B cell (primary cell): ENCODE measurements at places on chromosomes 2 and 18. TPM values are rescaled to one million over a fixed set of nuclear protein-coding genes. Genes with fewer than 3 reads are reported as not detected.

DNA sequence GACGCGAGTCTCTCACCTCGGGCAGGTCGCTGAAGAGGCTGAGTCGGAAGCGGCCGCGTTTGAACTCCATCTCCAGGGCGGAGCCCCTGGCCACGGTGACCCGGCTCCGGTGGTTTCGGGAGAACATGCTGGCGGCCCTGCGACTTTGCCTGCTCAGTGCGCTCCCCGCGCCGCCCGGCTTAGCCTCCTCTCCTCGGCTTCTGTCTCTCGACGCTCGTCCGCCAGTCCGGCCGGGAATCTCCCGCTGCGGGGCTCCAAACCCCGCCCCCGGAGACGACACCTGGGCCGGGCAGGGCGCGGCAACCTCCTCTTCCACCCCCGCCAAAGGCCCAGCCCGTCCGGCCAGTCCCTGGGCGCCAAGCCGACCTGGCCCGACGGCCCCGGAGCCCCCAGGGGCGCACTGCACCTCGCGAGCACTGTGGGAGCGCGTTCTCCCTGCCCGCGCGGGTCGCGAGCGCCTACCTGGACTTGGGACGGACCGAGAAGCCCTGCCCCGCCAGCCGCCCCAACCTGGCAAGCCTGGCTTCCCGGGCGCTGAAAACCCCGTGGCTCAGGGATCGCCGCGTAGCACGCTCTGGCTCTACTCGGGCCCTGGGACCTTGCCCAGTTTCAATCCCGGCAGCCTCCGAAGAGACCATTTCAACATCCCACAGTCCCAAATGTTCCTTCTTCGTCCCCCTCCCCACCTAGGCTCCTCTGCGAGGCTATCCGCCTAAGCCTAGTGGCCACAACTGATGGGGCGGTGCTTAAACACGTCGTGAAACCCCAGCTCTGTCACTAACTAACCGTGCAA is at the start of gene RTKN:
RTKN (minus strand) TSS at position 248 of the 793 bp plus-strand sequence; CDS start at position 127, 121 bp downstream.
- H3K36me3 ChIP-seq, result no peaks in the 10 kb centered on the region
- DNase-seq, result peak; percentile 63
- peak within 1 kb of the TSS; percentile 54 for H3K4me3 ChIP-seq
- H3K27ac ChIP-seq, result no peak within 1 kb of the TSS
- H3K4me1 ChIP-seq, result peaks cover 42% of the 10 kb centered on the region

- no peak overlapping the region for H3K4me3 ChIP-seq
- H3K4me1 ChIP-seq, result no peaks in the 10 kb centered on the region
- no peak for DNase-seq
- H3K36me3 ChIP-seq, result no peaks in the 10 kb centered on the region
- H3K27me3 ChIP-seq, result no peaks in the 10 kb centered on the region
Observed at GRCh38 chr2:196742685-196743084, 56.8 kb downstream of the GTF3C3 start.

DNA sequence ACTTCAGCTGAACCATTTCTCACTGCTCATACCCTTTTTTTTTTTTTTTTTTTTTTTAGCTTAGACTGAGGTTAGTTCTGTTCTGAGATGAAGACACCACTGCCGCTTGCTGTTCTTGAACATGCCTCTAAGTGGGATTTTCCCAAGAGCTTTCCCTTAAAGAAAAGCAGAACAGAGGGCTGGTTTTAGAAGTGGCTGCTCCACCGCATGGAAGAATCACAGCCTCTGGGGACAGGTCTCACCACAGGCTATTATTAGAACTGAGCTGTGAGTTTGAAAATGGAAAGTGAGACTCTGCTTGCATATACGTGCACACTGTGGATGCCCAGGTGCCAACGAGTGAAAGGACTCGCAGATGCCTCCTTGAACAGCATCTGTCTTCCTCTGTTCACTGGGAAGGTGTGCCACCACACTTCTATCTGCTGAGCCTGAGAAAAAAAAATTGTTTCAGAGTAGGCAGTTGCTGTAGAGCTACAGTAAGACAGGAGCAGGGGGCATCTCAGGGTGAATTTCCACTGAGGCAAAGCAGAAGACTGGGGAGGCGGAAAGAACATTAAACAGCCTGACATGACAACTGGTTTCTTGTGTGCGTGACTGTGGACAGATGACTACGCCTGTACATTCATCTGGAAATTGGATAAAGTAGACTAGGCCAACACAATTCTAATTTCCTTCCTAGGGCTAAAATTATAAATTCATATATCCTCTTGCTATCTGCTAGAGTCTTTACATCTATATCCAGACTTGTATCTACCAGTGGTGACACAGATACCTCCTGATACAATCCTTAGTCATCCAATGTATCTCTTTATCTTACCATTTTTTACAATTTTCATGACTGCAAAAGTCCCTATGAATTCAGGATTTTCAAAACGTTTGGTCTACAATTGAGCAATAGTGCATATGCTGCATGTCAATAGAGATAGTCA is 1045.7 kb upstream of the CELF4 start:
- no peak overlapping the region for H3K27ac ChIP-seq
- H3K36me3 ChIP-seq, result no peaks in the 10 kb centered on the region
- DNase-seq, result peak; percentile 1
- no peaks in the 10 kb centered on the region for H3K27me3 ChIP-seq
- no peak overlapping the region for H3K4me3 ChIP-seq
- no peaks in the 10 kb centered on the region for H3K4me1 ChIP-seq

GRCh38 chr2:121490584-121491133 is 40.0 kb upstream of the RNU4ATAC start:
- H3K27ac ChIP-seq, result no peak overlapping the region
- peaks cover 6% of the 10 kb centered on the region for H3K36me3 ChIP-seq
- H3K27me3 ChIP-seq, result no peaks in the 10 kb centered on the region
- no peak for DNase-seq
- no peaks in the 10 kb centered on the region for H3K4me1 ChIP-seq

DNA sequence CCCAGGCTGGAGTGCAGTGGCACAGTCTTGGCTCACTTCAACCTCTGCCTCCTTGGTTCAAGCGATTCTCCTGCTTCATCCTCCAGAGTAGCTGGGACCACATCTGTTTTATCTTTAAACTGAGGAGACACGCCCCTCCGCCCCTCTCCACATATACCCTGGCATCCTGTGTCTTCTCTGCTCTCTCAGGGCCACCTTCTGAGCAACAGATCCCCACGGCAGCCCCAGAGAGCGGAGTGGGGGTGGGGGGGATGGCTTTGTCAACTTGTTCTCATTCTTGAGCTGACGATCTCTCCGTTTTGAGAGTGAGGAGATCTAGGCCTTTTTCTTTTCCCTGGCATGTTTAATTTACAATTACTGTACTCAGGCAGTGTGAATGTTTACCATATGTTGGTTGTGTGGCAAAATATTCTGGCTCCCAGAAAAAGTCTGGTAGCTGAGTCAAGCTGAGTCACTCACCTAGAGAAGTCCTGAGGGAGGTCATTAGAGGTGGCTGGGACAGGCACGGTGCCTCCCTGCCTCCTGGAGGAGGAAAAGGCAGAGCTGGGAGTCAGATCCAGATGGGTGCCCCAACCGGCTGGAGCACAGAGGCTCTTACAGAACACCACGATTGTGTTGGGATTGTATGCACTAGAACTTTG is 19.5 kb upstream of the ID2 start:
- peaks cover 24% of the 10 kb centered on the region for H3K27me3 ChIP-seq
- H3K4me1 ChIP-seq, result no peaks in the 10 kb centered on the region
- no peak overlapping the region for H3K27ac ChIP-seq
- no peaks in the 10 kb centered on the region for H3K36me3 ChIP-seq
- no peak overlapping the region for H3K4me3 ChIP-seq

DNA sequence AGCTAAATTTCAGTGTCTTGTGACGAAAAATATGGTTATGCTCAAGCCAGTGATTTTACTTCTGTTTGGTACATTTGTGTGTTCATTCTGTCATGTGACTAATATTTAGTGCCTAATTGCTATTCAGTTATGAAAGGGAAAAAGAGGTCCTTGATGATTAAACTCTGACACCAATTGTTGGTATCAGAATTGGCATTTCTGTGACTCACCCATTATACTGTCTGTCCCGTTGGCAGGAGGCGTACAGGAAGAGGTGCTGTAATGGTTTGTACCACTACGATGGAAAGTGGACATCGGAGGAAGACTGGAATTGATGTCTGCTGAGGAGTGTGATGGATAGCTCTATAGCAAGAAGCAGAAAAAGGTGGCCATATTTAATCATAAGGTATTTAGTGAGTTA is 310.4 kb upstream of the CCDC68 start:
- H3K36me3 ChIP-seq, result peaks cover 25% of the 10 kb centered on the region
- peak overlapping the region; percentile 94 for H3K27ac ChIP-seq
- H3K4me1 ChIP-seq, result peaks cover 55% of the 10 kb centered on the region
- no peak for DNase-seq
- no peaks in the 10 kb centered on the region for H3K27me3 ChIP-seq
- no peak overlapping the region for H3K4me3 ChIP-seq

DNA sequence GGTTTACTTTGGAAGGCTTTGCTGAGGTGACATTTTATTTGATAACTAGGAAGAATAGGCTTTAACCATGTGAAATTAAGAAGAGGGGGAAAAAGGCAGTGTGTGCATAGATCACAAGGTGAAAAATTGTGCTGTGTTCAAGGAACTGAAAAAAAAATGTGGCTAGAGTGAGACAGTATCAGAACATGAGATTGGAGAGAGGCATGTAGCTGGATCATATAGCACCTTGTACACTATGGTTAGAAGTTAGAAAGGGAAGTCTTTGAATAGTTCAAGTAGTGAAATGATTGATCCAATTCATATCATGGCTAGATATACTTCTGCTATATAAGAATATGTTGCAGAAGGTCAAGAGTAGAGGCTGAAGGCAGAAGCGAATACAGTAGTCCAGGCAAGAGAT is 12.3 kb upstream of the TNFRSF11A start:
- peaks cover 11% of the 10 kb centered on the region for H3K36me3 ChIP-seq
- no peak overlapping the region for H3K27ac ChIP-seq
- no peak overlapping the region for H3K4me3 ChIP-seq
- H3K27me3 ChIP-seq, result no peaks in the 10 kb centered on the region
- no peaks in the 10 kb centered on the region for H3K4me1 ChIP-seq

- H3K27me3 ChIP-seq, result no peaks in the 10 kb centered on the region
- H3K4me3 ChIP-seq, result no peak overlapping the region
- no peaks in the 10 kb centered on the region for H3K36me3 ChIP-seq
- no peak for DNase-seq
- no peak overlapping the region for H3K27ac ChIP-seq
- no peaks in the 10 kb centered on the region for H3K4me1 ChIP-seq
Observed at GRCh38 chr2:135299658-135300244, 231.3 kb downstream of the ZRANB3 start.

DNA sequence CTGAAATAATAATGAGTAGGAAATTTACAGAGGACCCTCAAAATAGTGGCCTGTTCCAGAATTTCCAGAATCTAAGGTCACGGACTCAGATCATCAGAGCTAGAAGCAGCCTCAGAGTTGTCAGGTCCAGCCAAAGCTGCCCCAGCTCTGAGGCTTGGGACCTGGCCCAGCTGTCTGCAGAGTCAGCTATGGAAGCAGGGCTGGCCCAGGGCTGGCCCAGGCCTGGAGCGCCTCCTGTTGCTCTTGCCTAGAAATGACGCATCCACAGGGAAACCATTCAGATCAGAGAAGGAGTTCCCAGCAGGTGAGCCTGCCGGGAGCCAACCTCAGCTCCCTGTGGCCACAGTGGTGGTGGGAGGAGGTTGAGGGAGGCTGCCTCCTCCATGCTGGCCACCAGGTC is 106.7 kb upstream of the ARL4C start:
- no peak overlapping the region for H3K27ac ChIP-seq
- peaks cover 4% of the 10 kb centered on the region for H3K27me3 ChIP-seq
- H3K4me3 ChIP-seq, result no peak overlapping the region
- H3K36me3 ChIP-seq, result no peaks in the 10 kb centered on the region
- H3K4me1 ChIP-seq, result no peaks in the 10 kb centered on the region

DNA sequence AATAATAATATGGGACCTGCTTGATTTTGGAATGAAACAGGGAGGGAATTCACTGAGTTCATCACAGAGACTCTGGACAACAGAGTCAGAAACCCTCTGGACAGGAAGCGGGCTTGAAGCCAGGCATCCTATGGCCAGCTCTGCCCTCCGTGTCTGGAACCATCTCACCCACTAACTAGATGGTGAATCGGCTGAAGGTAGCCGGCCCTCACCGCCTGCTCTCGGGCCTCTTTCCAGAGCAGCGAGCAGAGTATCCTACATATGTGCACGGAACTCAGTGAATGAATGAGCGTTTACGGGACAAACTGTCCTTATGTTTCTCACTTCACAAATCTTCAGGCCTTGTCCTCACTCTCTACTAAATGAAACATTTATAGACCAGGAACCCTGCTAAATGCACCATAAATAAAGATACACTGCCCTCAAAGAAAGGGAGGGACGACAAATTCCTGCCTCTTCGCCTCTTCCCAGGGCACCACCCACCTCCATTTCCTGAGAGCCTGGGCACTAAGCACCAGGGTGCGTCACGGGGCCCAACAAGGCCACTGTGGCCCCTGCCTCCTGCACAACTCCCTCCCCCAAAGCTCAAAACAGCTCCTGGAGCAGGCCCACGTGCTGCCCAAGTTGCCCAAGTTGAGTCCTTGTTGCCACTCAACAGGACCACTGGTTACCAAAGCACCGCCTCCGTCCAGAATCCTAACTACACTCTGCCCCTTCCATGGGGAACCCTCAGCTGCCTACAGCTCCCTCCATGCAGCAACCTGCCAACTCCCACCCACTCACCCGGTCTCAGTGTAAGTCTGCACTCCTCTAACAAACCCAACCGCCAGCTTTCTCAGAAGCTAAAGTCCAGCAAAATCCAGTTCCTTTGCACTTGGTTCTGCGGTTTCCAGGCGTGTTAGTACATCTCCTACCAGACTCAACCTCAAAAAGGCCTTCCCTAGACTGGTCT is 1.7 kb downstream of the TBC1D8 start:
- no peak overlapping the region for H3K4me3 ChIP-seq
- H3K4me1 ChIP-seq, result peaks cover 29% of the 10 kb centered on the region
- no peaks in the 10 kb centered on the region for H3K36me3 ChIP-seq
- H3K27me3 ChIP-seq, result peaks cover 20% of the 10 kb centered on the region
- no peak overlapping the region for H3K27ac ChIP-seq
- no peak for DNase-seq

GRCh38 chr2:190149200-190149599 is 86.7 kb upstream of the MSTN start:
- no peak for DNase-seq
- H3K4me1 ChIP-seq, result no peaks in the 10 kb centered on the region
- H3K27me3 ChIP-seq, result no peaks in the 10 kb centered on the region
- no peaks in the 10 kb centered on the region for H3K36me3 ChIP-seq
- no peak overlapping the region for H3K4me3 ChIP-seq
- no peak overlapping the region for H3K27ac ChIP-seq

AQP12A gene
- total RNA-seq, result not detected in 2 replicates

YES1 gene
- total RNA-seq, result 0.30 and 0.51 TPM in 2 replicates

TYMS gene
- 0.34 and 0.49 TPM in 2 replicates for total RNA-seq

ZNF804A gene
- 2.4 TPM in 2 replicates for total RNA-seq

SKOR2 gene
- not detected in 2 replicates for total RNA-seq

GPR39 gene
- total RNA-seq, result not detected in 2 replicates

EIF4E2 gene
- total RNA-seq, result 66.7 and 67.0 TPM in 2 replicates
